ENCODE measurements at places on chromosomes 13 and 19. TPM values are rescaled to one million over a fixed set of nuclear protein-coding genes. Genes with fewer than 3 reads are reported as not detected.

Gene SOX21
- not detected for total RNA-seq

Gene NHLRC3
- 32.7 TPM for total RNA-seq

Gene ZNF8
- total RNA-seq: 5.7 TPM

Gene IL12RB1
- 0.22 TPM for total RNA-seq

Gene SLC8A2
- 0.04 TPM for total RNA-seq

Gene GJB6
- total RNA-seq: 0.04 TPM

Gene POLR2E
- 69.6 TPM for total RNA-seq

Gene SLC5A5
- total RNA-seq: not detected

GRCh38 chr13:25046985-25047511, 48.9 kb upstream of the PABPC3 start:
- peaks cover 46% of the 10 kb centered on the region for H3K27me3 ChIP-seq
- H3K4me1 ChIP-seq: peaks cover 6% of the 10 kb centered on the region
- DNase-seq: peak; percentile 14
- peak overlapping the region; percentile 29 for H3K4me3 ChIP-seq
- no peaks in the 10 kb centered on the region for H3K36me3 ChIP-seq

GRCh38 chr13:51663973-51664957, 80.0 kb downstream of the WDFY2 start:
- H3K4me1 ChIP-seq: no peaks in the 10 kb centered on the region
- H3K36me3 ChIP-seq: no peaks in the 10 kb centered on the region
- peak; percentile 18 for DNase-seq
- no peak overlapping the region for H3K4me3 ChIP-seq
- no peak overlapping the region for H3K27ac ChIP-seq
- no peaks in the 10 kb centered on the region for H3K27me3 ChIP-seq

- peak; percentile 74 for DNase-seq
- H3K27ac ChIP-seq: peak overlapping the region; percentile 86
- no peaks in the 10 kb centered on the region for H3K27me3 ChIP-seq
- H3K36me3 ChIP-seq: no peaks in the 10 kb centered on the region
Observed at GRCh38 chr19:52941941-52942385, 18.7 kb upstream of the ZNF888 start.

GRCh38 chr19:7772752-7773291, 9.8 kb downstream of the CLEC4M start:
- no peaks in the 10 kb centered on the region for H3K4me1 ChIP-seq
- no peak overlapping the region for H3K27ac ChIP-seq
- peaks cover 3% of the 10 kb centered on the region for H3K27me3 ChIP-seq
- no peaks in the 10 kb centered on the region for H3K36me3 ChIP-seq
- no peak for DNase-seq

GRCh38 chr19:33724021-33724720, 72.5 kb upstream of the KCTD15 start:
- no peak for DNase-seq
- no peak overlapping the region for H3K4me3 ChIP-seq
- peaks cover 3% of the 10 kb centered on the region for H3K27me3 ChIP-seq
- peaks cover 23% of the 10 kb centered on the region for H3K4me1 ChIP-seq

DNA sequence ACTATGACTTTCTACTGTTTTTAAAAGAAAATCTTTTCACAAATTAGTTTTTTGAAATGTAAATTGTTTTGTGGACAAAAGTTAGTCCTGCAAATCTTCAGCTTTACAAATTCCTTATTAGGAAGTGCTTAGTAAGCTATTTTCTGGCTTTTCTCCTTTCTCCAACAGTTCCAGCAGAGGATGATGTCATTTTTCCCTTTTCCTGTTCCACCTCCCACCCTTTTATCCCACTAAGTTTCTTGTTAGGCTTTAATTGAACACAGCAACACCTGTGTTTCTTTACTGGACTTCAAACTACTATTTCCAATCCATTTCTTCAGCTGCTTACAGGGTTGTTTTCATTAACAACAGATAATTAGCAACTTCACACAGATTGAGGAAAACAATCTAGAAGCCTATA, 389.2 kb downstream of the NDFIP2 start:
- DNase-seq: peak; percentile 78
- no peaks in the 10 kb centered on the region for H3K4me1 ChIP-seq
- H3K27ac ChIP-seq: no peak overlapping the region
- H3K4me3 ChIP-seq: no peak overlapping the region
- no peaks in the 10 kb centered on the region for H3K27me3 ChIP-seq

DNA sequence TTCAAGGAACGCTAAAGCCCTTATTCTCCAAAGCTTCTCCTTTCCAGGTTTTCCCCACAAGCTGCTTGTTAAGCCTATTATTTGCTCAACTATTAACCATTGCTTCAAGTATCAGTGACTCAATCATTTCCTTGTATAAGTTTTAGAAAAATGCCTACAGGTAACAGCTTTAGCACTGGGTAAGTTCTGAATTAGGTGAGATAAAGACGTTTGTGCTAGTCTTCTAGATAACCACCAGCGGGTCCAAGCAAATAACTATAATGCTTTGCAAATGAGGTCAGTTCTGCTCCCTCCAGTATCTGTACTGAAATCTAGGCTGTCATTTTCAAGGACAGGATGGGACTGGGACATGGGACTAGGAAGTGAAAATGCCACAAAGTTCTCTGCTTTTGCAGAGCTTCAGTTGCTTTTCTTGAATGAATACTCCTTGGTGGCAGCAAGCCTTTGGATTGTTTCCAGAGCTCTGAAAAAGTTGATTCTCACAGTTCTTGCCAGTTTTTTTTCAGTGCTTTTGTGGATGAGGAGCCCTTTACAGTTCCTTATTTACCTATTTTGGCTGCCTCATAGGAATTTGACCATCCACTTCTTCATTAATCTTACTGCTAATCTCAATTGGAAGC, 1487.7 kb downstream of the EFNB2 start:
- no peak overlapping the region for H3K27ac ChIP-seq
- peak; percentile 46 for DNase-seq
- H3K4me3 ChIP-seq: no peak overlapping the region
- no peaks in the 10 kb centered on the region for H3K36me3 ChIP-seq
- no peaks in the 10 kb centered on the region for H3K4me1 ChIP-seq

DNA sequence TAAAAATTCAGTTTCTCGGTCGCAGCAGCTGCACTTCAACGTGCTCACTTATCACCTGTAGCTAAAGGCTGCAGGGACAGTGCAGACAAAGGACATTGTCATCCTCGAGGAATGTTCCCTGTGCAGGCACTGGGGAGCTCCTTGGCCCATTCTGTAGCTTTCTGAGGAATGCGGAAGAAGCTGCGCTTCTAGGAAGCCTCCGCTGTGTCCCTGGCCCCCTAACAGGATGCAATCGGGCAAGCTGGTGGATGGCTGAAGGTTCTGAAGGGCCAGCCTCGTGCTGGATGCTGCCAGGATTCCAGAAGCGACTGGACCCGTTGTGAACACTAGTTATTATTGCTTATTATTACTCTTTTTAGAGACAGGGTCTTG, 8.1 kb downstream of the ANO8 start:
- no peak overlapping the region for H3K27ac ChIP-seq
- H3K4me1 ChIP-seq: peaks cover 13% of the 10 kb centered on the region
- H3K36me3 ChIP-seq: peaks cover 41% of the 10 kb centered on the region

GRCh38 chr13:46179491-46179908, 2.5 kb downstream of the LCP1 start:
- H3K27ac ChIP-seq: no peak overlapping the region
- H3K27me3 ChIP-seq: no peaks in the 10 kb centered on the region
- no peak overlapping the region for H3K4me3 ChIP-seq
- H3K4me1 ChIP-seq: no peaks in the 10 kb centered on the region

DNA sequence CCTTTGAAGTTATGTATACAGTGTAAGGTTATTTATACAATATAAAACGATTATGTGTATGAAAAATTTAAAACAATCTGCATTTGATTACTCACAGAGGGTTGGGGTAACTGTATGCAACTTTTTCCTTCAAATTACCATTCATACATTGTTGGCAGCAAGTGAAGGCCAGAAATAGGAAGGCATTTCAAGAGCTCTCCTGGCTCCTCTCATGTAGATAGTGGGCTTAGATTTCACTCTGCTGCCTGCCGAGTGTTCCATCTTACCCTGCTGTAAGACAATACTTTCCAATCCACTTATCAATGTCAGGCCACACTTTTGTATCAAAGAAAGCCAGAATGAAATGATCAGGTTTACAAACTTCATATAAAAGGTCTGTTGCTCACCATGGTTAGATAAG, 245.2 kb downstream of the DNAJC15 start:
- H3K27me3 ChIP-seq: no peaks in the 10 kb centered on the region
- H3K36me3 ChIP-seq: no peaks in the 10 kb centered on the region
- DNase-seq: peak; percentile 25
- no peak overlapping the region for H3K4me3 ChIP-seq
- H3K4me1 ChIP-seq: peaks cover 14% of the 10 kb centered on the region

DNA sequence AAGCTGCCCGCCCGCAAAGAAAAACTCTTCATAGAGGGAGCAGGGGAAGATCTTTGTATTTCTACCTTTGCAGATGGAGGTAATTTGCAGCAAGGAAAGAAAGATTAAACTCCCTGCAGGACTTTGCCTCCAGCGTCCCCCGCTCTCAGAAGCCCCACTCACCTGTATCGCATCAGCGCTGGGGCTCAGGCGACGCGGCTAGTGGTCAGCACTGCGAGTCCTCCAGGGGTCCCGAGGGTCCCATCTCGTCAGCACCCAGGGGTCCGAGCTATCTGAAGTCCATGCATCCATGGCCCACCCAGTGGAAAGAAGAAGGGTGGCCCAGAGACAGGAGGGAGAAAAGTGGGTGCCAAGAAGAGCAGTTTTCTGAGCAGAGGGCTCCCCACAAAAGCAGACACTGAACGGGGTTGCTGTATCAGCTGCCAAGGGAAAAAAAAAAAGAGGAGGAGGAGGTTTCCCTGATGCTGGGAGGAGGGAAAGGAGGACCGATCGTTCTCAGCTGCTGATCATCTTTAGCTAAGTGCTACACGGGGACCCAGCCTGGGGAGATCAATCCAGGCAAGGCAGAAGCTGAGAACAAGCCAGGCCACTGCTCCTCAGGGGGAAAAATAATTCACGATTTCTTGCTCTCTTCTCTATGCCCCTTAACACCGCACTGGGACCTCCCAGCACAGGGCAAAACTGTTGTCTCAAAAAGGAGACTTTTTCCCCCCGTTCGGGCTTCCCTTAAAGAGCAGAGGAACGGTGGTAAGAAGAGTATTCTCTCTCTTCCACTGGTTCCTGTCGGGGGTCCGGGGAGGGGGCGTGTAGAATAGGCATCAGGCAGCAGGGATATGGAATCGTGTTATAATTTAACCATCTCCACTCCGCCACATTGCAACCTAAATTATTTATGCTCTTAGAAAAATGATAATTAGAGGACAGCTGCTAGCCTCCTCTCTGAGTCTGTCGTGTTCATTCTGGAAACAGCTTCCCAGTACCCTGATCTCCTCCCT, 117.7 kb upstream of the CACNA1A start:
- peaks cover 38% of the 10 kb centered on the region for H3K27me3 ChIP-seq
- H3K4me1 ChIP-seq: peaks cover 9% of the 10 kb centered on the region
- no peaks in the 10 kb centered on the region for H3K36me3 ChIP-seq
- H3K4me3 ChIP-seq: no peak overlapping the region

DNA sequence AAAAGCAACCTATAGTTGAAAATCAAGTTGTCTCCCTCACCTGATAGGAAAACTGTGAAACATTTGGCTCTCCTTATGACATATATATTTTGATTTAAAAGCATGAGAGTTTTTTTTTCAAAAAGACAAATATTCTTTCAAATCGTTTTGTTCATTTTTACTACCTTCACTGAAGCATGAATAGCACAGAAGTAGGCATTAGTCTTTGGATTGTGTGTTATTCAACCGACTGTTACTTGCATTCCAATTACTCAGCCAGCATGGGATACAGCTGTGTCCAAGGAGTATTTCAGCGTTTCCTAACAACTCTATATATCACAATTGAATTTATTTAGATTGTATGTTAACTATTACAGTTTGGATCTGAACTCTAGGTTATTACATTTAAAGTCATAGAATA, 135.2 kb downstream of the PCDH9 start:
- no peaks in the 10 kb centered on the region for H3K4me1 ChIP-seq
- no peak for DNase-seq
- H3K36me3 ChIP-seq: no peaks in the 10 kb centered on the region

DNA sequence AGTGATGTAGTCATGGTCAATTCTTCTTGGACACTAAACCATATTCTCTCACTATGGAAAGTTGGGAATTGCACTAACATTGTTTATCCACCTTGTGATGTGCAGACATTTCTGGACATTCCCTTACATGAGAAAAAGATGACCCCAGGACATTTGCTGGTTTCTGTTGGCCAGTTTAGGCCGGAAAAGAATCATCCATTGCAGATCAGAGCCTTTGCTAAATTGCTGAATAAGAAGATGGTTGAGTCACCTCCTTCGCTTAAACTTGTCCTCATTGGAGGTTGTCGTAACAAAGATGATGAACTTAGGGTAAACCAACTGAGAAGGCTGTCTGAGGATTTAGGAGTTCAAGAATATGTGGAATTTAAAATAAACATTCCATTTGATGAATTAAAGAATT, at the start of gene UTP14C:
Gene UTP14C (plus strand): TSS at position 211 of the 400 bp plus-strand sequence. CDS start 4,114 bp downstream, outside the sequence.
- H3K27ac ChIP-seq: no peak within 1 kb of the TSS
- peaks cover 73% of the 10 kb centered on the region for H3K36me3 ChIP-seq
- no peaks in the 10 kb centered on the region for H3K4me1 ChIP-seq

DNA sequence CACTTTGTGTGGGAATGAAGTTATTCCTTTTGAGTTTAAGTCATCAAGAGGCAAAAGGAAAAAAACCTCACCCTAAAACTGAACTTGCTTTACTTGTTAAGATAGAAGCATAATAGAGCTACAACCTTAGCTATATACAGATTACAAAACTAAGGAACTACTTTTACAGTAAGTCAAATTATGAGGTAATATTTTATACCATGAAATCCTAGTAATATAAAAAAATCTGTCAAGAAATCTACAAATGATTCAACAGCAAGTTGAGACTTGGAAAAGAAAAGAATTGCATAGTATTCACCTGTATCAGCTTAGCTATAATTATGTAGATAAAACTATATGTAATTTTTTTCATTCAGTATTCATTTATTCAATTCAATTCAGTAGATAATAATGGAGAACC, 335.3 kb downstream of the KLF5 start:
- no peaks in the 10 kb centered on the region for H3K4me1 ChIP-seq
- H3K36me3 ChIP-seq: no peaks in the 10 kb centered on the region
- H3K27ac ChIP-seq: no peak overlapping the region
- H3K4me3 ChIP-seq: no peak overlapping the region
- no peaks in the 10 kb centered on the region for H3K27me3 ChIP-seq

DNA sequence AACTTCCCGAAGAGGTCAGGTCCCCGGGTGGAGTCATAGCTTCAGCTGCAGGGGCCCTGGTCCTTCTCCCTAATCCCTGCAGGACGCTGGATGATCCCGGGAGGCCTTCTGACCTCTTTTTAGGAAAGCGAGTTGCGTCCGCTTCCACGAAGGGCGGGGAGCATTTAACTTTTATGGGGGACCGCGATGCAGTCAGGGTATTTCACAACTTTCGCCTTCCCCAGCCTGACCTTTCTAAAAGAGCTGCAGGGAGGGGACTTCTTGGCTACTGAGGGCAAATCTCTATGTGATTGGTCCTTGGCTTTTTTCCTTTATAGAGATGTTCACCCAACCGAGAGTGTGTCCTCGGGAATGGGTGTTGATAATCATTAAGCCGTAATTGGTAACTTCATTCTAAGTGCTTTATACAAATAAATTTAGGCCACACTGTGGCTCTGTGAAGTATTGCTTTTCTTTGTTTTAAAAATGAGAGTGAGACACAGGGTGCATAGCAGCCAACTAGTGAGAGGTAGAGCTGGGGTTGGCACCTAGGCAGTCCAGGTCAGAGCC, 778 bp downstream of the ZNF230 start:
- H3K4me3 ChIP-seq: peak overlapping the region; percentile 67
- peak overlapping the region; percentile 22 for H3K27ac ChIP-seq
- DNase-seq: no peak
